ENCODE measurements at places on chromosomes 3 and 15. TPM values are rescaled to one million over a fixed set of nuclear protein-coding genes. Genes with fewer than 3 reads are reported as not detected.

EPHB3 gene
- 64.2 TPM for total RNA-seq

DNA sequence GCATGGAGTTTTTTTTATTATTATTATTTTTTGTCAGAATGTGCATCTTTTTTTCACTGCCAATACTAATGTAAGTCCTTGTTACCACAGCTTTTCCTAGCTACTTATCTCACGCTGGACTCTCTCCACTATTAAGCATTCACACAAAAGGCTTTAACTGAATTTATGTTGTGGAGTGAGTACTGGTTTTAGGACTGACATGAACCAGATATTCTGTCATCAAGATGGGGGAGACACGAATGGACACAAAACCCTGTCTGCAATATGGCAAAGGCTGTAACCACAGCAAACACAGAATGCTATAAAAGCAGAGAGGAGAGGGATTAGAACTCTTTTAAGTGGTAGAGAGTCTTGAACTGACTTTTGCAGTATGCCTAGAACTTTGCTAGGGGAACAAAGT is 592.2 kb upstream of the TBL1XR1 start:
- no peak for DNase-seq

CPN2 gene
- 0.15 TPM for total RNA-seq

DNA sequence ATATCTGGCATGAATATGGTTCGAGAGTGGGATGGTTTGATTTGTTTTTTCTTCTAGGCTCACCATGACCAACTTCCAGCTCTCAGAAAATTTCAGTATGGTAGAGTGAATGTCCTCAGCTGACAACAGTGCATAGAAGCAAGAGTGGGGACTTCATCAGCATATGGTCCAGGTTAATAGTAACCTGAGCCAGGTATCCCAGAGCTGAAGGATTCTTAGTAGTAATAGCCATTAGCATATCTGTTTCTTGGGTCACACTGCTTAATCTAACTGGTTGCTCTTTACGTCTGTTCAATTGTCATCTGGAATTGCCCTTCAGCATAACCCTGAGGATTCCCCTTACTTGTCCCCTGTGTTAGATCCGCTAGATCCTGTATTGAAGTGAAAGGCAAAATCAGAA is 151.8 kb downstream of the GMNC start:
- no peak for DNase-seq

GRCh38 chr3:188778091-188778852 is 393.5 kb upstream of the TPRG1 start:
- DNase-seq = no peak

GRCh38 chr15:72770673-72771328 is 12.8 kb downstream of the ADPGK start:
- DNase-seq = no peak

GRCh38 chr3:33058765-33059164 is 38.2 kb downstream of the GLB1 start:
- no peak for DNase-seq

- no peak for DNase-seq
Measured at GRCh38 chr3:171257251-171258203, 202.7 kb downstream of the TNIK start.
